Hematopoietic multipotent progenitor cell treated with erythropoietin and hydrocortisone succinate and interleukin-3 and kit ligand, for 15 days (in vitro differentiated cells): ENCODE measurements at places on chromosomes 3 and 15.

GRCh38 chr15:79083154-79083553, 7.4 kb downstream of the RASGRF1 start:
- DNase-seq: no peak

GRCh38 chr3:169641167-169641566, 22.3 kb downstream of the MECOM start:
- DNase-seq: no peak

GRCh38 chr15:75195766-75196241, 5.9 kb upstream of the C15orf39 start:
- DNase-seq: no peak

GRCh38 chr3:188043891-188044290, 110.1 kb upstream of the LPP start:
- DNase-seq: no peak

GRCh38 chr3:102180280-102180931, 254.4 kb upstream of the ZPLD1 start:
- DNase-seq: peak; percentile 9

DNA sequence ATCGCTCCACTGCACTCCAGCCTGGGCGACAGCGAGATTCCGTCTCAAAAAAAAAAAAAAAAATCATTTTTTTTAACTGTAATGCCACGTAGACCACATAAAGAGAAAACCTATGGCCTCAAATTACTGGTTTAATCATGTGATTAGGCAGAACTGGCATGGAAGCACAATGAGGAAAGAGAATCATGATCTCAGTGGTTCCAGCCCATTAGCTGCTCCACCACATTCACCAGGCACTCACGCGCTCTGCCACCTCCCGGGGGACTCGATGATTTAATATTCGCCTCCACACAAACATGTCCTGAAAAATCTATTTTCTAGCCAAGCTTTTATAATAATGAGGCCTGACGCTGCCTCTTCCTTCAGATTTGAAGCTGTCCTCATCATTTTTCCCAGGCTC, 204.7 kb downstream of the TBL1XR1 start:
- DNase-seq: no peak

- no peak for DNase-seq
Measured at GRCh38 chr15:29089731-29090616, 179.6 kb downstream of the NSMCE3 start.

DNA sequence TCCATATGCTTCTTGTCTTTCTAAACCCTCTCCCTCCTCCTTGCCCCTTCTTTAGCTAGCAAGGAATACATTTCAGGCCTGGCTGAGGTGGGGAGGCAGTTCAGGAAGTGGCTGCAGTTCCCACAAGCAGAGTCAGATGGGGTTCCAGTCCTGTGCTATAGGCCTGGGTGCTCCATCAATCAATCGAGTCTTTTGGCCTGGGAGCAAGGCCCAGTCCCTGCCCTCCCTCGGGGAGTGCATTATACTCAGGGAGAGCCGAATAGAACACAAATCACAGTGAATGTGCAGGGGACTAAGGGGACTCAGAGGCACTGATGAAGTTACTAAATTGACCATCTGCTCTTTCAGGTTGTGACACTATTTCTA, 58.0 kb upstream of the HERC1 start:
- DNase-seq: no peak

- no peak for DNase-seq
Measured at GRCh38 chr3:58487140-58487886, 4.6 kb upstream of the KCTD6 start.

GRCh38 chr15:42385206-42385979, 26.1 kb downstream of the CAPN3 start:
- DNase-seq: no peak

DNA sequence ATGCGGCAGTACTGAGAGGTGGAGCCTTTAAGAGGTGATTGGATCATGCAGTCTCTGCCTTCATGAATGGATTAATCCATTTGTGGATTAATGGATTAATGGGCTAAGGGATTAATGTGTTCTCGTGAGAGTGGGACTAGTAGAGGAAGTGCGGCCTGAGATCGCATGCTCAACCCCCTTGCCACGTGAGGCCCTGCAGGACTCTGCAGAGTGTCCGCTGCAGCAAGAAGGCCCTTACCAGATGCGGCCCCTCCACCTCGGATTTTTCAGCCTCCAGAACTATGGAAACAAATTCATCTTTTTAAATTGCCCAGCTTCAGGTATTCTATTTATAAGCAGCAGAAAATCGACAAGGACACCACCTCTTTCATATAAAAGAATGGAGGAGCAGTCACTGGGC, 148.8 kb downstream of the TPRA1 start:
- no peak for DNase-seq

- DNase-seq: no peak
Measured at GRCh38 chr15:93488296-93488713, 399.3 kb upstream of the RGMA start.

DNA sequence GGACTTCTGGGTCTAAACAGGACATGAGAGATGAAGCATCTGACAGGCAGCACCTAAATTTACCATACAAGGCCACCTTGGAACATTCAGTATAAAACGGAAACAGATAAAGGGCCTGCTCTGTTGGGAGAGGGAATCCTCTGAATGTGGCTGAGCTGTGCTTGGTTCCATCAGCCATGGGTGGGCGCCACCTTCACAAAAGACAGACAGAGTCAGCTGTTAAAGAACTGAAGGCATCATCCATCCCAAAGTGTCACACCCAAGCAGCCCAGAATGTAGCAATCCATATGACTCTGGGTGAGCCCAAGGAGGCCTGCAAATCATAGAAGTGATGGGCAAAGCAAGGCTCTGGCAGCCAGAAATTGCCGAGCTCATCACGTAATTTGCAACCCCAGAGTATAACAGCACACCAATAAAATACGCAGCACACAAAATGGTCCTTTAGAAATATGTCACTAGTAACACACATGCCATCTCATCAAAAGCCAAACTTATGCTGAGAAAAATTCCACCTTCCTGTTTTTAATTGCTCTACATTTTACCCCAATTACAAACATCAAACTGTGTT, 24.8 kb upstream of the RBP1 start:
- no peak for DNase-seq
